ENCODE measurements at places on chromosomes 7 and 10. TPM values are rescaled to one million over a fixed set of nuclear protein-coding genes. Genes with fewer than 3 reads are reported as not detected.

Gene CEP41
- total RNA-seq = 5.9 TPM

Gene BTRC
- total RNA-seq = 13.4 TPM

Gene SPDYE8
- total RNA-seq = not detected

Gene DNAJC9
- total RNA-seq = 24.3 TPM

Gene SMO
- 10.2 TPM for total RNA-seq

Gene OR6B1
- total RNA-seq = not detected

Gene ANKRD30A
- total RNA-seq = 2.6 TPM

Gene HABP2
- total RNA-seq = 0.29 TPM

Gene SH2D4B
- 0.16 TPM for total RNA-seq

Gene SUGCT
- 4.5 TPM for total RNA-seq

DNA sequence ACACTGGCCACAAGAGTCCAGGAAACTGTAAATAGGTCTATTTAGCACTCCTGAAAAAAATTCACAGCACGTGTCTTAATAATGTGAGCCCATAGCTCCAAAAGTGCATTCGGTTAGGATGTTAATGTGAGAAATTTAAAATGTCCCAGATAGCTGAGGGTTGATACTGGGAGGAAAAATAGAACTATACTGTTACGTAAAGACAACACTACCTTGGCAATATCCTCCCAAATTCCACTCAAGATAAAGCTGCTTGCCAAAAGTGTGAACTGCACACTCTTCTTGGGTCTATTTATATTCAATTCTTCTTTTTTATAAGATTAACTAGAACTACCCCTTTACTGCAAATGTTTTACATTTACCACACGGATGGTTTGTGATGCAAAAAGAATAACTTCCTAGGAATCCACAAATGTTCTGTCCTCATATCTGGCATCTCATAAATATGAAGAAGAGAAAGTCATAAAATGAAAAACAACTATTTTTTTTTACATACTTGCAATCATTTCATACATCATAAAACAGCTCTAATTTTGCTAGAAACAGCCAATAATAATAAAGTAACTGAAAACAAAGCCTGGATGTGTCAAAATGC, 10.4 kb downstream of the RAB11FIP2 start:
- no peaks in the 10 kb centered on the region for H3K27me3 ChIP-seq
- H3K4me3 ChIP-seq = no peak overlapping the region
- DNase-seq = no peak
- no peaks in the 10 kb centered on the region for H3K4me1 ChIP-seq
- no peak overlapping the region for H3K27ac ChIP-seq
- no peaks in the 10 kb centered on the region for H3K36me3 ChIP-seq

GRCh38 chr10:10878963-10879362, 138.7 kb upstream of the CELF2 start:
- no peaks in the 10 kb centered on the region for H3K36me3 ChIP-seq
- no peak for DNase-seq
- no peaks in the 10 kb centered on the region for H3K27me3 ChIP-seq
- no peaks in the 10 kb centered on the region for H3K4me1 ChIP-seq

- DNase-seq = no peak
- no peaks in the 10 kb centered on the region for H3K36me3 ChIP-seq
- no peak overlapping the region for H3K27ac ChIP-seq
- no peaks in the 10 kb centered on the region for H3K27me3 ChIP-seq
- H3K4me1 ChIP-seq = no peaks in the 10 kb centered on the region
Observed at GRCh38 chr7:156279635-156280034, 360.9 kb upstream of the RNF32 start.

- no peak overlapping the region for H3K27ac ChIP-seq
- no peaks in the 10 kb centered on the region for H3K27me3 ChIP-seq
- DNase-seq = no peak
- H3K4me3 ChIP-seq = no peak overlapping the region
Observed at GRCh38 chr7:131816391-131817007, 260.1 kb upstream of the PODXL start.

- no peak overlapping the region for H3K4me3 ChIP-seq
- H3K4me1 ChIP-seq = no peaks in the 10 kb centered on the region
- no peaks in the 10 kb centered on the region for H3K27me3 ChIP-seq
- H3K36me3 ChIP-seq = no peaks in the 10 kb centered on the region
Observed at GRCh38 chr10:22897371-22897770, 30.5 kb upstream of the ARMC3 start.

- no peaks in the 10 kb centered on the region for H3K4me1 ChIP-seq
- no peak overlapping the region for H3K27ac ChIP-seq
- no peak for DNase-seq
Observed at GRCh38 chr10:25831080-25831479, 102.9 kb upstream of the MYO3A start.

DNA sequence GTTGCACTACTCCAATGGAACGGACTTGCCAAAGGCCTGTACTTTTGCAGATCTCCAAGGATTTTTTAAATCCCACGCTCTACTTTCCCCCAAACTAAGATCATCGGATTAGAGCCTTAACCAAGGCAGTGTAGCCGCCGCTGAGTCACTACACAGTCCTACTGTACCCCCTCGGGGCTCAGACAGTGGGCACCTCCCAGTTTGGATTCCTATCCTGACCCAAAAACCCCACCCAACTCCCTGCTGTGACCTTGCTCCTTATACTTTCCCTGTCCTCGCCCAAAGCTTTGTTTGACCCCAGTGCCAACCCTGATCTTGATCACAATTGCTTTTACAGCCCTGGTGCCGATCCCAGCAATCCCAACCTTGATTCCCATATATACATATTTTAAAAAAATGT, 17.5 kb upstream of the PLAU start:
- H3K4me1 ChIP-seq = peaks cover 7% of the 10 kb centered on the region
- no peaks in the 10 kb centered on the region for H3K36me3 ChIP-seq
- no peaks in the 10 kb centered on the region for H3K27me3 ChIP-seq
- no peak for DNase-seq

GRCh38 chr7:44508328-44509030, 18.0 kb upstream of the NUDCD3 start:
- H3K27ac ChIP-seq = no peak overlapping the region
- H3K27me3 ChIP-seq = no peaks in the 10 kb centered on the region
- no peak for DNase-seq
- no peaks in the 10 kb centered on the region for H3K4me1 ChIP-seq

GRCh38 chr7:34187798-34188307, 282.5 kb downstream of the BMPER start:
- H3K27me3 ChIP-seq = no peaks in the 10 kb centered on the region
- H3K4me1 ChIP-seq = no peaks in the 10 kb centered on the region
- no peak overlapping the region for H3K4me3 ChIP-seq
- no peak overlapping the region for H3K27ac ChIP-seq
- no peak for DNase-seq

DNA sequence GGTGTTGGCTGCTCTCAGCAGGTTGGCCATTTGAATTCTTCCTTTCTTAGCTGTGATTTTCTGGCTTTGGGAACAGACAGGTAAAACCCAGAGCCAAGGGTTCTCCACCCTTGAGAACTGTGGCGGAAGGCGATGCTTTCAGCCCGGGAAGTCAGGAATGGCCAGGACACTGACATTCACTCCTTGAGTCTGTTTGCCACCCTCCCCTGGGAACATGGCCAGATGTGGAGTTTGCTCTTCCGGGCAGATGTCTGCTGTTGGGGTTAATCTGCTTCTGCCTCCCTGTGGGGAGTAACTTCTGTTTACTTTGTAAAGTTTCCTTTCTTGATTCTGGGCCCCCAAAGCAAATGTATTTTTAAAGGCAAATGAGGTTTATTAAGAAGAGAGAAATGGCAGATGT, 17.7 kb downstream of the GATA3 start:
- no peaks in the 10 kb centered on the region for H3K27me3 ChIP-seq
- H3K27ac ChIP-seq = peak overlapping the region; percentile 80
- no peaks in the 10 kb centered on the region for H3K4me1 ChIP-seq

- H3K4me1 ChIP-seq = peaks cover 4% of the 10 kb centered on the region
- H3K4me3 ChIP-seq = peak overlapping the region; percentile 71
- no peaks in the 10 kb centered on the region for H3K36me3 ChIP-seq
- no peaks in the 10 kb centered on the region for H3K27me3 ChIP-seq
Observed at GRCh38 chr10:104337521-104337984, 712 bp downstream of the ITPRIP start.

DNA sequence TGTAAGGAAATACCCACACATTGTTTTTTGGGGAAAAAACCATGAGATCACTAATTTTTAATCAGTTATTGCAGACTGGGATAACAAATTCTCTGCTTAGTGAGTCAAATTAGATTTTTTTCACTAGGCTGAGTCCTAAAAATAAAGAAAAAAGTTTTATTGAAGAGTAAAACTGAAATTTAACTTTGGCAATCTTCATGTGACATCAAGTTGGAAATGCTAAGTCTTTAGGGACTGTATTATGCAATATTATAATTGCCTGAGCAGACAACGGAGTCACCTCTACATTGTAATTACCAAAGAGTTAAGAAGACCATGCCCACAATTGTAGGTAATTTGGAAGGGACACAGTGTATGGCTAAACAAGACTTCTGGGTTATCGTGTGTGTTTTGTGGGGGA, 2.2 kb upstream of the CLEC5A start:
- no peak overlapping the region for H3K27ac ChIP-seq
- DNase-seq = no peak
- no peaks in the 10 kb centered on the region for H3K27me3 ChIP-seq
- no peaks in the 10 kb centered on the region for H3K4me1 ChIP-seq

- no peak overlapping the region for H3K27ac ChIP-seq
- no peak for DNase-seq
- peaks cover 47% of the 10 kb centered on the region for H3K27me3 ChIP-seq
- no peak overlapping the region for H3K4me3 ChIP-seq
Observed at GRCh38 chr10:131818510-131819234, 82.1 kb upstream of the PPP2R2D start.

- H3K27ac ChIP-seq = no peak overlapping the region
- no peaks in the 10 kb centered on the region for H3K36me3 ChIP-seq
Observed at GRCh38 chr7:70259502-70259901, 661.2 kb downstream of the AUTS2 start.

DNA sequence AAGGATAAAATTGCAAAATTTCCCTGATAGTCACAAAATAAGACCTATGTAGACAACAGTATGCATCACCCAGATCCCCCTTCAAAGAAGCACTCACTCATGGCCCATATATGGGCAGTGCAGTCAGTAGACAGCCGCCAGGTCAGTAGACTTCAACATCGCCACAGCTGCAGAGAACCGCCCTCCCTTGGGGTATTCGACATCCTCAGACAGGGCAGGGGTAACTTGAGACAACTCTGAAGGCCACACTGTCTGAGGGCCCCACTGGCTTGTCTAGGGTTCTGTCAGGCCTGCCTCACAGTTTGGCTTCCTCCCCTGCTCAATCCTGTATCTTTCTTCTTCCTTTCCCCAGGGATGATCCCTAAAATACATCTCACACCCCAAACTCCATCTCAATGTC, 172.3 kb downstream of the IMMP2L start:
- no peak overlapping the region for H3K4me3 ChIP-seq
- no peak for DNase-seq
- H3K27ac ChIP-seq = no peak overlapping the region
- no peaks in the 10 kb centered on the region for H3K36me3 ChIP-seq
- H3K27me3 ChIP-seq = no peaks in the 10 kb centered on the region

DNA sequence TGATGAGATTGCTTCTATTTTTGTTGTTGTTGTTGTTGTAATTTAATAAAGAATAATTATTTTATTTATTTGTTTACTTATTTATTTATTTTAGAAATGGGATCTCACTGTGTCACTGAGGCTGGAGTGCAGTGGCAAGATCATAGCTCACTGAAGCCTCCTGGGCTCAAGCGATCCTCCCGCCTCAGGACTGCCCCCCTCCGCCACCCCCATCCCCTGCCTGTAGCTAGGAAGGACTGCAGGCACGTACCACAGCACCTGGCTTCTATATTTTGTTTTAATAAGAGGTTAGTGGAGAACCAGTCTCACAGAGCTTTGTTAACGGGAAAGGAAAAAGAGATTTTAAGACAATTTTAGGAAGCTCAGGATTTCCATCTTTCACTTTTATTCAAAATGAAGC, 19.5 kb upstream of the SMC3 start:
- no peak overlapping the region for H3K27ac ChIP-seq
- no peaks in the 10 kb centered on the region for H3K4me1 ChIP-seq
- H3K36me3 ChIP-seq = no peaks in the 10 kb centered on the region
- no peaks in the 10 kb centered on the region for H3K27me3 ChIP-seq
- DNase-seq = no peak

- H3K4me1 ChIP-seq = no peaks in the 10 kb centered on the region
- H3K36me3 ChIP-seq = no peaks in the 10 kb centered on the region
- H3K27me3 ChIP-seq = no peaks in the 10 kb centered on the region
- no peak overlapping the region for H3K27ac ChIP-seq
- no peak for DNase-seq
- H3K4me3 ChIP-seq = no peak overlapping the region
Observed at GRCh38 chr10:79995979-79996634, 47.2 kb upstream of the SFTPD start.

DNA sequence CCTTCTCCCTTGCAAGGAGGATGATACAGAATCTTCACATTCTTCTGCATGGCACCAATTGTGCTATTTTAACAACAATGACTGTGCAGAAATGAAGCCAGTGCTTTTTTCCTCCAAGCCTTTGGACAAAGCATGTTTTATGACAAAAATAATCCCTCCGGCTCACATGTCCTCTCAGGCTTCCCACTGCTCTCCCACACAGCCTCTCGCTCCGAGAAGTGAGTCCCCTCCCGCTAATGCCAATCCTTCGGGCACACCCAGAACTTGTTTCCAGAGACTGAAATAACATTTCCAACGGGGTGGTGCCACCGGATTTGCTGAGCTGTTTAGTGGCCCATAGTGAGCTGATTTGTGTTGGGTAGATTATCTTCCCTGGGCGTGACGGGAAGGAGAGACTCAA, 35.8 kb downstream of the RBM17 start:
- peak overlapping the region; percentile 35 for H3K4me3 ChIP-seq
- H3K27ac ChIP-seq = peak overlapping the region; percentile 52
- H3K36me3 ChIP-seq = no peaks in the 10 kb centered on the region
- peak; percentile 44 for DNase-seq
- no peaks in the 10 kb centered on the region for H3K27me3 ChIP-seq

DNA sequence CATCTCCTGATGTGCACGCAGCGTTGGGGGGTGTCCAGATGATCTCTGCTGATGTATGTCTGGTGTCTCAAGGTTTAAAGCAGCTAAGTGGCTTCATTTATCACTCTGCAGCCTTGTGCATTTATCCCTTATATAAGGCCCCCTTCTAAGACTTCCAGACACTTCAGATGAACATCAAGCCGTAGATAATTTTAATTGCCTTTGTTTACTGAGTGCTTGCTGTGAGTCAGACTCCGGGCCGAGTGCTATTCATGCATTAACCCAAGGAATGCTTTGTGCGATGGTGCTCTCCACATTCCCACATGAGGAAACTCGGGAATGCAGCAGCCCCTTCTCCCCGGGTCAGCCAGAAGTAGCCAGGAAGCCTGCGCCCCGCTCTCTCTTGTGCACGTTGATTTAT, 328.6 kb upstream of the COBL start:
- DNase-seq = no peak
- no peak overlapping the region for H3K27ac ChIP-seq
- H3K27me3 ChIP-seq = no peaks in the 10 kb centered on the region
- H3K4me3 ChIP-seq = no peak overlapping the region
- H3K4me1 ChIP-seq = no peaks in the 10 kb centered on the region

DNA sequence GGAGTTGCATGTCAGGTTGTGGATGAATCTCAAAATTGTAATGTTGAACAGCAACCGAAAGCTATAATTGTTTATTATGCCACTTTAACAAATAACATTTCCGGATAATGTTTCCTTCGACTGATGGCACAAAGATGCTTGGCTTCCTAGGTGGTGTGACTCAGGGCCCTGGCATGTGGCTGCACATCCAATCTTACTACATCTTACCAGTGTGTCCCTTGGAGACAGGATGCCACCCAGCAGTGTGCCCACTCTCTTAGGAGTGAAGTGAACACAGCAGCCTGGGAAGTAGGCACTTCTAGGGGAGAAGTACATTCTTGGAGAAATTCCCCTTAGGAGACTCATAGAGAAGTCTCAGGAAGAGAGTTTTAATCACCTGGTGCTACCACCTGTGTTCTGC, 33.0 kb upstream of the GPR26 start:
- H3K27me3 ChIP-seq = no peaks in the 10 kb centered on the region
- H3K27ac ChIP-seq = no peak overlapping the region
- H3K36me3 ChIP-seq = peaks cover 4% of the 10 kb centered on the region
- no peaks in the 10 kb centered on the region for H3K4me1 ChIP-seq
- DNase-seq = no peak
- H3K4me3 ChIP-seq = no peak overlapping the region
